ENCODE measurements at places on chromosomes 6 and 20.
A peak's percentile ranks its signal among the peaks of the same experiment; 100 is the strongest.

DNA sequence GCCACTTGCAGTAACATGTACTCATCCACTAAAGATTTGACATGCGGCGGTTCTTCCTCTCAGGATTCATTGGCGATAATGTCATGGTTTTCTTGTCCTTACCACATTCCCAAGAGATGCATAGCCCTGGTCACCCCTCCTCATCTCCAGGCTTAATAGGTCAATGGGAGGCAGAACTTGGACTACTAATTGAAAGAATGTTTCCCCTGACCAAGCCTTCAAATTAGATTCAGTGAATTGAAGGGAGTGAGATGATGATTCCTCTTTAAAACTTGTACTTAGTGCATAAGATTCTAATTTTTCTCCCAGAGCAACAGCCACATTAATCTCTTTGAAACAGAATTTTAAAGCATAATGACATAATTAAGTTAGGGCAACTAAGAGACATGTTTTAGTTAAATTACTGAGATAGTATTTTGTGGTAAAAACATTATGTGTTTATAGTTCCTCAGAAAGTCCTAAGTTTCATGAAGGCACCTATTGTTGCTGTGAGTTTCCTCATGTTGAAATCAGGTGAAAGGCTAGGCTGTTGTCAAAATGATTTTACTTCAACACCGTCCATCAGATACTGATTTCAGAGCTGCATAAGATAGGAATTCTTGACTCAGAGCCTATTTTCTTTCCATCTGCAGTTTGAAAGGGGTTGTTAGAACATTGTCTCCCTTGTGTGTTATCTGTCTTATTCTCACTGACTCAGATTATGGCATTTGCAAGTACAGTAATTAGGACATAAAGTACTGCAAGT lies 48.5 kb downstream of the STK4 start:
- no peak for DNase-seq

DNA sequence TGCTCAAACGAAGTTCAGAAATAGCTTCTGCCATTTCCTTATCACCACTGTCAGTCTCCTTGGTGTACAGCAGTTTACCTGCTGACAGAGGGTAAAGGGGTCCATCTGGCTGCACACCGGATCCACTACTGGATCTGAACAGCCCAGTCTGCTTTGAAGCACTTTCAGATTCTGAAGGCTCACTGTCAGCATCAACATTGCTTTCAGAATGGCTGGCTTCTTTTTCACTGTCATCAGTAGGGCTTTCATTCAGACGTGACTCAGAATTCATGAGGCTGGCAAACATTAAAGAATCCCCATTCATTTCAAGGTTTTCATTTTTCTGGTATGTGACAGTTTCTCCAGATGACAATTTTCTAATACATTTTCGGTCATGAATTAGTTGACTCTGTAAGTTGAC lies 21.0 kb upstream of the PNISR start:
- DNase-seq, result no peak

DNA sequence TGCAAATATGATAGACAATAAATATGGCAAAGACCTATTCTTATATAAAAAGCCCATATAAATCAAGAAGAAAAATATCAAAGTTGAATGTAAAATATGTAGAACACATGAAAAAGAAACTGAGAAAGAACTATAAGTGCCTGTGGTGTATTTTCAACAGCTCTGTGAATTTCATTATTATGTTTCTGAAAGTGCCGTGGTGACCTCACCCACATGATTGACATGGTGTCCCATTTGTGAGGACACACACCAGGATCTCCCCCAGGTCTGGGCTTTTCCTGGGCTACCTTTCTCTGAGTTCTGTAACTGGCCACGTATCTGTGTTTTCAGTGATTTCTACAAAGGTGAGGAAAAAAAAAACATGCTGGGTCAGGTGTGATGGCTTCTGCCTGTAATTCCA lies 86.7 kb downstream of the BMP6 start:
- no peak for DNase-seq

GRCh38 chr6:36514554-36515456 lies 32.5 kb downstream of the STK38 start:
- no peak for DNase-seq

DNA sequence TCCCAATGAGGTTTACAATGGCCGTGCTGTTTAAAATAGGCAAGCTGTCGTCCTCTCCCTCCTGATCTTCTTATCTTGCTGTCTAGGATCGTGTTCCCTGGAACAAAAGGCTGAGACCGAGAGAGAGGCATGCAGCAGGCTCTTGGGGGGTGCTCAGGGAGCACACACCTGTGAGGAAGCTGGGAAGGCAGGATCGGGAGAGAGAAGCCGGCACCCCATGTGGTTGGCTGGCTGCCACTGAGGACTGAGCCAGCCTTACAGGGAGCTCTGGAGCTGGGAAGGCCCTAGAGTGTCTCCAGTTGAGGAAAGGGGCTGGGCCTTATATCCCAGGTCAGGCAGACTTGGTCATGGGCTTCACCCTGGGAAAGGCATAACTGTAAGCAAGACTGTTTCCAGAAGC lies 184.2 kb downstream of the LY86 start:
- DNase-seq, result no peak

DNA sequence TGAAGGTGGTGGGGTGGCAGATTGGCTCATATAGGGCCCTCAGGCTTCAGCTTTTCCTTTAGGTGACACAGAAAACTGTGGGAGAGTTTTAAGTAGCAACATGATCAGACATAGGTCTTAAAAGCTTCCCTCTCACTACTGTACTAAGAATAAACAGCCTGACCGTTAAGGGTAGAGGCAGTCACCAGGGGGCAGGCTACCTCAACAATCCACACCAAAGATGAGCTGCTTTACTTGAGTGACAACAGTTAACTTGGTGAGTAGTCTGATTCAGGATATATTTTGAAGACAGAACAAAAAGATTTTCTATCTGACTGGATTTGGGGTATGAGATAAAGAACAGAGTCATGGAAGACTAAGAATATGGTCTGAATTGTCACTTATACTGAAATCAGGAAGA lies 193.1 kb upstream of the SHLD1 start:
- DNase-seq, result peak; percentile 8

DNA sequence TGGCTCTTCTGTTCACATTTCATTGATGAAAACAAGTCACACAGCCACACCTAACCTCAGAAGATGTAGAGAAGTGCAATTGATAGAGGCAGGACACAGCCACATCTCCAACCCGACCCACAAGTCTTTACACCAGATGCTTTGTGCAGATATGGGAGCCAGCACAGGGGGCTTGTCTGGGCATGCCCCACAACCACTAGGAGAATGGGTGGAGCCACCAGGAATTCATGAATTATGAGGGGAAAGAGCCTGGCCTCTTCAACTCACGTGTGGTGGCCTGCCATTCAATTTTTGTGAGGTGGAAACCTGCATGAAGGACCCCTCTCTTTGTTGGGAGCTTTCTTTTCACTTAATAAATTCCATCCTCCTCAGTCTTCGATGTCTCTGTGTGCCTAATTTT lies 79.1 kb downstream of the OGFRL1 start:
- DNase-seq, result no peak

DNA sequence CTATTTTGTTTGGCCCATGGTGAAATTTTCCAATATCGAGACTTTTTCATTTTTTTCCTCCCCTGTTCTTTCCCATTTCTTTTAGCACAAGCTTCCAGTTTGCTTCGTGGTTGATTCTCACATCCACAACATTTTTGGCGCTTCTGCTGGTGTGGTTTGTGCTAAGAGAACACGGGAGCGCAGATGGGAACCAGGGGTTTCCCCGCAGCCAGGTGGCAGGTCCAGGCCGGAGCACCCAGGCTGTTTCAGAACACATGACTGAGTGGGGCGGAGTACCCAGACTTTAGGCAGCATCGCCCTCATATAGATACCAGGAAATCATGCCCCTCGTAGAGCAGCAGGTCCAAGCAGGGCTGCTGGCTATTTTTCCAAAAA lies 58.0 kb downstream of the SYTL3 start:
- DNase-seq, result no peak

- DNase-seq, result no peak
Observed at GRCh38 chr6:39638126-39638822, 86.9 kb downstream of the KIF6 start.

DNA sequence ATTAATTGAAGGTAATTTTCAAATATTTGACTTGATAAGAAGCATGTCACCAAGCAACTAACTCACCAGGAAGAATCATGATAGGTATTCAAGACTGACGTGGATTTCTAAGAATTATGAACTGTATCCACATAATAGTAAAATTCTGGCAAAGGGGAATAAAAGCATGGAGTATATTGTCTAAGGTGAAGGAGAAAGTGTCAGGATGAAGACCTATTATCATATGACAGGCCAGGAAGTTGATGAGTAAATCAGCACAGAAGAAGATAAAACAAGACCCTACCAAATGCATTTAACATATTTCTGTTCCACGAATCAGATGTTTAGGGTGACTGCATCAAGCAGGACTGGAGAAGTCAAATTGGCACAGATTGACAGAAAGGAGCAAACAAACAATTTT lies 362.7 kb upstream of the MMS22L start:
- DNase-seq, result no peak

- no peak for DNase-seq
Observed at GRCh38 chr6:82072121-82072521, 175.4 kb downstream of the IBTK start.

All from activated T-helper 1 cell treated with Interleukin-2 at 50 U/mL for 16 hours (primary cell).